CMK (cell line): ENCODE measurements at places on chromosomes 11 and 22.

- no peak for DNase-seq
Observed at GRCh38 chr22:45645526-45646414, 25.9 kb upstream of the ATXN10 start.

DNA sequence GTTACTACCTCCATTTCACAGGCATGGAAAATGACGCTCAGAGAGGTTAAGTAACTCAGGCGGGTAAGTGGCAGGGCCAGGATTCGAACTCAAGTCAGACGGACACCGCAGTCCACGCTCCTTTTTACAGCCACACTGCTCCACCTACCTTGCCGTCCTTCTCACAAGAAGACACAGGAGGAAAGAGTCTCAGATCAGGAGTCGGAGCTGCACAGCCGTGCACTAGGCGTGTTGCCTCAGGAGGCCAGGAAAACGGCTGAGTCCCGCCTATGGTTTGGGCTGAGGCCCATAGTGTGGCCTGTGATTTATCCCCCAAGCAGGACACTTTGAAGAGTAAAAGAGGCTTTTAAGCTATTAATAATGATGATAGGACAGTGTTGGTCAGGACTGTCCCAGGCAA, 44.7 kb upstream of the CD5 start:
- no peak for DNase-seq

GRCh38 chr22:18056161-18056666, 21.6 kb upstream of the PEX26 start:
- DNase-seq, result peak; percentile 35

DNA sequence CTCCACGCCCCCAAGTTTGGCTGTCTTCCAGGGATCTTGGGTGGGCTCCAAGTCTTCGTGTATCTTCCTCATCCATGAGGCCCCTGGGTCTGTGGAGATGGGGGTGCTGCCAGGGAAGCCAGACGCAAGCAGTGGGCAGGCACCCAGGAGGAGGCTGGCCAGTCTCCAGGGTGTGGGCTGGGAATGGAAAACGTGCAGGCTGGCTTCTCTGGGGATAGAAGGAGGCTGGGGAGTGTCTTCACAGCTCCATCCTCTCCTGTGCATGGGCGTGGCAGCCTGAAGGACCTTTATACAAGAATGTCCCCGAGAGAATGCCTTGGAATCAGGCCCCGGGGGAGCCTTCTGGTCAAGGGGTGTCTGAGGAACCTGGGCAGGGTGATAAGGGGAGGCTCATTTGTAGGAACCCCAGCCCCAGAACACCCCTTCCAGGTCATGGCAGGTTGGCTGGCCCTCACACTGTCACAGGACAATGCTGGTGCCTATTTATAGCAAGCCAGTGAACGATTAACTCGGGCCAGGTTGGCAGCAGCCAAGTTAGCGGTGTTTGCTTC, 14.0 kb downstream of the SGSM1 start:
- no peak for DNase-seq

DNA sequence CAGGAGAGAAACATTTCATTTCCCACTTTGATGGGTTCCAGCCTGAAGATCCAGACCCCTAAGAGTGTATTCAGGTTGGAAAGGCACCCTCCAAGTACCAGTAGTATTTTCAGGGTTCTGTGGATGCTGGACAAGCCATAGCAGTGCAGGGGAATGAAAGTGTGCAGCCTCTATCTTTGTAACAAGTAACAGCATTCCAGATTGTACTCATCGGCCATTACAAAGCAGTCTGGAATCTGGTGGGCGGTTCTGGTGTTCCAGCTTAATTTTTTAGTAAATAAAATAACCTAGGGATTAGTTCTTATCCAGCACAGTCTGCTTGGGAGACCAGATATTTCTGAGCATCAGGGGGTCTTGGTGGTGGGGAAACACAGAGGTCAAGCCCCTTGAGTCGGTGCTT, 22.6 kb downstream of the APLNR start:
- DNase-seq, result no peak

DNA sequence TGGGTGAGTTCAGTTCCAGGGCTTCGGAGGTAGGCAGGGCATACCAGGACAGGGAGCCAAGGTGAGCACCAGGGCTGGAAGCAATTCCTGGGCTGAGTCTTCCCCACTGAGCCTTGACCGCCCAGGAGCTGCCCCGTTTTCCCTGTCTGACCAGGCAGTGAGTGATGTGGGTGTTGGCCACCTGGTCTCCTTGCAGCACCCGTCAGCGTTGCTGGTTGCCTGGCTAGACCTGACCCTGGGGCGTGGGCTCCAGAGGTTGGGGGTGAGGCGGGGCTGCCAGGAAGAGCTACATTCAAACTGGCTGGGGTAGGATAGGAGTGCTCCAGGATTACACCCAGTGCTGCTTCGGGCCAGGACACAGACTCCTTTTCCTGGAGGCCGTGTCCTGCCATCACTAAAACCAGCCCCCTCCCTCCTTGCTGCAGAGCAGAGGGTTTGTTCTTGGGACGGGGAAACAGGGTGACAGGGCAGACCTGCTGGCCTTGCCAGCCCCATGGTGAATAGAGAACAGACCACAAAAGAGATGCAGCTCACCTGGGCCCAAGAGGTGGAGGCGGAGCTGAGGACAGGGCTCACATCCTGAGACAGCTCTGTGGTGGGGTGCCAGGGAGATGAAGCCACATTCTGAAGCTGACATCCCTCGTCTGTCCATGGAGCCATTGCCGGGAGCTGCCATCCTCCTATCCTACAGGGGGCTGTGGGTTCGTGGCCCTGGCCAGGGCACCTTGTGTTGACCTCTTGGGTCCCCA, 14.2 kb downstream of the INCENP start:
- no peak for DNase-seq

DNA sequence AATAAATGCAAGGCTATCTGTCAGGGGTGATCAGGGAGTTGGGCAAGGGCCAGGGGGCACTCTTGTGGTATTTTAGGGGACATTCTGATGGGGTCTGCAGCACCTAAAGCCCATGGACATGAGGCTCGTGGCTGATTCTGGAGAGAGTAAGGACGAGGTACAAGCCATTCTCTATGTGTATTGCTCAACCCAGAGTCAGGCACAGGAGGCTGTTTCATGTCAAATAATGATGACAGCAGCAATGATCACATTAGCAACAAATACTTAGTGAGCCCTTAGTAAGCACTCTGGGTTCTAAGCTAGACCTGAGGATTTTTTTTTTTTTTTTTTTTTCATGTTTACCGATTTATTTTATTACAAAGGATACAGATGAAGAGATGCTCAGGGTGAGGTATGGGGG, 83.5 kb upstream of the THY1 start:
- DNase-seq, result no peak

DNA sequence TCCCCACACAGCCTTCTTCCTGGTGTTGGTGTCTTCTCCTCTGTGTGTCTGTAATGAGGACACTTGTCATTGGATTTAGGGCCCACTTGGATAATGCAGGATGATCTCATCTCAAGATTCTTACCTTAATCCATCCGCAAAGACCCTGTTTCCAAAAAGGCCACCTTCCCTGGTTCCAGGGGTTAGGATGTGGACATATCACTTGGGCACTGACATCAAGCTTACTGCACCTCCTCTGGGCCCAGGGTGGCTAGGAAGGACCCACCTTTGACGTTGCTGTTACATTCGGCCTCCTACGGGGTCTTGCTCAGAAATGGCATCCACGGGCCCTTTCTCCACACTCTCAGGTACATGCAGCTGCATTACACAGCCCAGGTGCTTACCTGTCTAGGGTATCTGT, 535.9 kb downstream of the BRD1 start:
- no peak for DNase-seq

DNA sequence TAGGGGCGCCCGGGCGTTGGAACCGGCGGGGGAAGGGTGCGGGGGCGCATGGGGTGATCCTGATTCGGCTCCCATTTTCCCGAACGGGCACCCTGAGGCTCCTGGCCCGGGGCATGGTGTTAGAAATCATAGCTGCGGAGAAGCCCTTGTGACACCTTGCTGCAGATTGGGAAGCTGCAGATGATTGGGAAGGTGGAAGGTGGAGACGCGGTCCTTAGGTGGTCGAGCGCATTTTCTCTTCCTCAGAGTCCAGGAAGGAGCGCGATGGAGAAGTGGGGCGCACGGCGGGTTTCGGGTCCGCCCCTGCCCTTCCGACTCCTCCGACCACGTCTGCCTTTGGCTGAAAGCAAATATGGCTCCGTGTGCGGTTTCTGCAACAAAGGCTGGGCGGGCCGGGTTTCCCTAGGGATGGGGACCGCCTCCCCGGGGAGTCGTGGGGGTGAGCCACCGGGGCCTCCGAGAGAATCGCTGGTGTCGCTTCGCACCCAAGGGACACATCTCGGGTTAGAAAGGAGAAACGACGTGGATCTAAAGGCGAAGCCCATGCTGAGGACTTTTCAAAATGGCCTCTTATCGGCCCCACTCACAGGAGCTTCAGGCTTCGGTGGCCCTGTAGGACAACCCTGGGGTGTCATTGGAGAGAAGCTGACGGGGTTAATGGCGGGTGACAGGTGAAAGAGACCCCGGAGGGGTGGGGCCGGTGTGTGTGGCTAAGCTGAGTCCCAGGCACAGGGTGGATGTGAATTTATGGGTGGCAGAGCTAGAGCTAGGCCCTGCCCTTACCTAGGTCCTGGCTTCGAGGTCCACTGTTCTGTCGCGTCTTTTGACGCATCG, 707 bp upstream of the FTH1 start:
- DNase-seq, result no peak

GRCh38 chr11:7524462-7525235, 10.8 kb downstream of the PPFIBP2 start:
- DNase-seq, result no peak

DNA sequence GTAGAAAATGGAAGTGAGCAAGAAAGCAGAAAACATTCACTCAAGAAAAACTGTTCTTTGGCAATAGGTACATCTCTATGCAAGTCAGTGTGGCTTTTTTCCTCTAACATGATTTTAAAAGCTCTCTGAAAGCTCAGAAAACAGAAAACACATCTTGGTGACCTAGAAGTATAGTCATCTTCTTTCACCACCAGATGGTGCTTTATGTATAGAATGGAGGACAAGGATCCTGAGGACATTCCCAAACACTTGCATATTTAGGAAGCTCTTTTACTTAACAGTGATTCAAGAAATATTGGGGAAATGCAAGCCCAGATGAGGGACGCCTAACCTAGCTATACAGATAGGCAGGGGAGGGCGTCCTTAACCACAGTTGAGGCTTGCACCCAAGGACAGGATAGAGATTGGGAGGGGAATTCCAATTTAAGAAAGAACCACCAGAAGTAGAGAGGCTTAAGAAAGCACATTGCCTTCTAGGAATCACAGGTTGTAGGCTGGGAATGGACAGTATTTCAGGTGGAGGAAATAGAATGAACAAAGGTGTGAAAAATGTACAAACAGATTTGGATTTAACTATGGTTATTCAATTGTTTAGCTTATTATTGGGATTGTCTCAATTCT, 13.8 kb upstream of the CCDC81 start:
- no peak for DNase-seq

- DNase-seq, result peak; percentile 40
Observed at GRCh38 chr11:68213135-68213515, at the start of gene KMT5B. Gene KMT5B (minus strand): TSS chr11:68213296. CDS start chr11:68190076, 23,220 bp downstream.

GRCh38 chr11:45901626-45902025, 5.4 kb downstream of the FREY1 start:
- DNase-seq, result no peak

GRCh38 chr22:46004105-46004866, 27.3 kb upstream of the WNT7B start:
- no peak for DNase-seq

GRCh38 chr22:49747716-49748115, 80.0 kb downstream of the BRD1 start:
- no peak for DNase-seq

GRCh38 chr11:44304091-44305025, 5.6 kb downstream of the ALX4 start:
- no peak for DNase-seq

DNA sequence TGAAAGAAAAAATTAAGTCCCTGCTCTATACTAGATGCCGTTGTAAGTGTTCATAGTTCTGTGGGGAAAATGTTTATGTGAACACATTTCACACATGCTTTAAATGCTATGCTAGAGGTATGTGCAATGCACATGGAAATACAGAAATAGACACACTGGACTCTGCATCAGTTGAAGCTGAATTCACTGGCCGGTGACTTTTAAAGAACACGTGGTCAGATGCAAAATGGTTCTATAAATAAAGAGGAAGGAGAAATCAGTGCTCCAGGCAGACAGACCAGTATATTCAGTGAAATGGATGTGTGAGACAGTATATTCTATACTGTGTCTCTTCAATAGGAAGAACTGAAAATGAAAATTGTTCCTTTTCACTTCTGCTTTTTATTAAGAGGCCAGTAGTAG, 29.9 kb downstream of the TRPC6 start:
- no peak for DNase-seq

DNA sequence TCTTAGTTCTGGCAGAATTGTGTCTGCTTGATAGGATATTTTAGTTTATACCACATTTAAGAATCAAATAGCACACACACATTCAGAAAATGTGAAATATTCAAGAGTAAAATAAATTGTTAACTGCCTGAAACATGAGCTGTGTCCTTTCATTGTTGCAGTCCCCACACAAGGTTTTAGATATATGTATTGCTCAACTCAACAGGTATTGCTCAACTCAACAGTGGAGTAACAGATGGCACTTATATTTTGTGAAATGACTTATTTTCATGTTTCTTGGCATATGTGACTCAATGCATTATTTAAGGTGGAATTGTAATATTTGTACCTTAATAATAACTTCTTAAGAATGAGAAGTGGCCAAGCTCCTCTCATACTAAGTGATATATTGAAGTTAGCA, 760.3 kb downstream of the CNTN5 start:
- no peak for DNase-seq

DNA sequence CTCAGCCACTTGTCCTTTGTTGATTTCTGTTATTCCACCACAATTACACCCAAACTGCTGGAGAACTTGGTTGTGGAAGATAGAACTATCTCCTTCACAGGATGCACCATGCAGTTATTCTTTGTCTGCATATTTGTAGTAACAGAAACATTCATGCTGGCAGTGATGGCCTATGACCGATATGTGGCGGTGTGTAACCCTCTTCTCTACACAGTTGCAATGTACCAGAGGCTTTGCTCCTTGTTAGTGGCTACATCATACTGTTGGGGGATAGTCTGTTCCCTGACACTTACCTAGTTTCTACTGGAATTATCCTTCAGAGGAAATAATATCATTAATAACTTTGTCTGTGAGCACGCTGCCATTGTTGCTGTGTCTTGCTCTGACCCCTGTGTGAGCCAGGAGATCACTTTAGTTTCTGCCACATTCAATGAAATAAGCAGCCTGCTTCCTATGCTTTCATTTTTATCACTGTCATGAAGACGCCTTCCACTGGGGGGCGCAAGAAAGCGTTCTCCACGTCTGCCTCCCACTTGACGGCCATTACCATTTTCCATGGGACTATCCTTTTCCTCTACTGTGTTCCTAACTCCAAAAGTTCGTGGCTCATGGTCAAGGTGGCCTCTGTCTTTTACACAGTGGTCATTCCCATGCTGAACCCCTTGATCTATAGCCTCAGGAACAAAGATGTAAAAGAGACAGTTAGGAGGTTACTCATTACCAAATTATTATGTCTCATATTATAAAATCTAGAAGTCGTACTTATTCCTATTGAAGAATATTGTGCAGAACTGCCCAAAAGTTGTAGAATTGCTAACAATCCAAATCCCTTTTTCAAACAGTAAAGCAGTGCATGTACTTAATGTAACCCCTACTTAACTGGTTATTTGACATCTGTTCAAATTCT, 53.2 kb downstream of the OR4C6 start:
- no peak for DNase-seq

GRCh38 chr22:40541300-40541699, 95.2 kb downstream of the MRTFA start:
- no peak for DNase-seq
